COLO829 (cell line): ENCODE measurements at places on chromosomes 5 and 9.

DNA sequence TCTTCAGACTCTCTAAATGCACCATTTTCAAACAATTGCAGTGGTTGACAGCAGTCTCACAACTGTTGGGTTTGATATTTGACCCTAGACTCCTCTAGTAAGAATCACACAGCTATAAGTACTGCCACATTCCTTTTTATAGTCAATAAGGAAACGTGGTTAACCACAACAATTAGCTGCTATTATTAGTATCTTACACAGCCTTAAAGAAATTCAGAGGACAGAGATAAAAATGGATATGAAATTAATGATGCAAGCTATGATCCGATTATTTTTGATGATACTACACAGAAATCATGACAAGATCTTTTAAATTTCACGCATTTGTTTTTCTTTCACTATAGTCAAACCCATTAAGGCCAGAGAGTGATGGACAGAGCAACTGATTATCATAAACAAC is 288.6 kb upstream of the C9orf72 start:
- no peak for DNase-seq

- peak; percentile 76 for DNase-seq
Measured at GRCh38 chr5:126483156-126483555, 59.9 kb downstream of the GRAMD2B start.

- DNase-seq = no peak
Measured at GRCh38 chr5:167837127-167837526, 454.3 kb upstream of the WWC1 start.

DNA sequence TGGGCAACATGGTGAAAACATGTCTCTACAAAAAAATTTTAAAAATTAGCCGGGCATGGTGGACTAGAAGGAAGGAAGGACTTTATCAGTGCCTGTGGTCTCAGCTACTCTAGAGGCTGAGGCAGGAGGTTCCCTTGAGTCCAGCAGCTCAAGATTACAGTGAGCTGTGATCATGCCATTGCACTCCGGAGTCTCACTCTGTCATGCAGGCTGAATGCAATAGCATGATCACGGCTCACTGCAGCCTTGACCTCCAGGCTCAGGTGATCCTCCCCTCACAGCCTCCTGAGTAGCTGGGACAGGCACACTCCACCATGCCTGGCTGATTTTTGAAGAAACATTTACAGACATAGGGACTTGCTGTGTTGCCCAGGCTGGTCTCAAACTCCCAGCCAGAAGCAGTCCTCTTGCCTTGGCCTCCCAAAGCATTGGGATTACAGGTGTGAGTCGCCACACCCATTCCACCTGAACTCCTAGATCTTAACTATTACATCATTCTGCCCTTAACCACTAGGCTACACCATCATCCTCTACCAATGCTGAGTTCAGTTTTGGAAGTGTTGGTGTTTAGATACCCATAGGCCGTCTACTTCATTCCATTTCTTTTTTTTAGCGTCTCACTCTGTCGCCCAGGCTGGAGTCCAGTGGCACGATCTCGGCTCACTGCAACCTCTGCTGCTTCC is 2.0 kb upstream of the URM1 start:
- DNase-seq = no peak

DNA sequence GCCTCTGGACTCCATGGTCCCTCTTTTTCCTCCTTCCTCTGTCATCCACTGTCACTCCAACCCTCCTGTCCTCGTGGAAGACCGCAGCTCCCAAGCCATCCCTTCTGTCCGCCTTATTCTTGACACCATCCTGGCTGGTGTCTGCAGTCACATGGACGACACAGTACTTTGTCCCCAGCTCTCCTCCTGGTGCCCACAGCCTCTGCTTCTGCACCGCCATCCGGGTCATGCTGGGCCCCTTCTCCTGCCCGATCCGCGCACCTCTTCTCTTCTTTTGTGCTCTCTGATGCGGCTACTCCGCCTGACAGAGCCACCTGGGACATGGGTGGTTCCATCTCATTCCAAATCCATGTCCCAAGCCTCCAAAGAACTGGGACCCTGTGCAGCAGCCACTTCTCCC is 22.5 kb downstream of the ROPN1L start:
- no peak for DNase-seq

DNA sequence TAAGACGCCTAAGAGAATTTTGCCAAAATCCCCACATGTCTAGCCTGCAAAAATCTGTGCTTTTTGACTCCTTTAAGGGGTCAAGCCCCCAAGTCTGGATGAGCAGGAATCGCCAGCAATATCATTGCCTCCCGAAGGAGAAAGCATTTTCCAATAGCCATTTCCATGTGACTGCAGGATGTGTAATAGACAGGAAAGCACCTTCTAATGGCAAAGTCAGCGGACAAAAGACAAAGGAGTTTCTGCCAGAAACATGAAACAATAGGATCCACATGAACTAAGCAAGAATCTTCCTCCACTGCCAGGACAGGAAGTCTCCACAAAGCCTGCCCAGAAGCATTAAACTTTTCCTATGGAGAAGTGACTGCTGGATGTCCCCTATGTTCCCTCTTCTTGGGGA is 177.1 kb upstream of the PCSK5 start:
- no peak for DNase-seq
